IMR-90 (cell line): ENCODE measurements at places on chromosomes 13 and 19. TPM values are rescaled to one million over a fixed set of nuclear protein-coding genes. Genes with fewer than 3 reads are reported as not detected.

DNA sequence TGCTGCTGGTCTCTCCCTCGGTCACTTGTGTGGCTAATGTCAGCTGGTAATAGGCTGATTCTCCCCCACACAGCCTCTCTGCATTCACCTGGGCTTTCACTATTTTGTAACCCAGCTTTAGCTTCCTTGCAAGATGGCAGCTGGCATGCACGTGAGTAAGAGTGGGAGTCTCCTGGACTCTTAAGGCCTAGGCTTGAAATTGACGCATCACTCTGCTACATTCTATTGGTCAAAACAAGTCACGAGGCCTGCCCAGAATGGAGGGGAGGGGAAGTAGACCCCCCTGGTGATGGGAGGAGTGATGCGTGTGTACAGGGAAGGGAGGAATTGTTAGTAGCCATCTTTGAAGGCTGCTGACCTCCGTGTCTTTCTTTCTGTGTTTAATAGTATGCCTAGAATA is 24.9 kb upstream of the PNMA8B start:
- H3K27me3 ChIP-seq = peaks cover 5% of the 10 kb centered on the region
- H3K27ac ChIP-seq = no peak overlapping the region

DNA sequence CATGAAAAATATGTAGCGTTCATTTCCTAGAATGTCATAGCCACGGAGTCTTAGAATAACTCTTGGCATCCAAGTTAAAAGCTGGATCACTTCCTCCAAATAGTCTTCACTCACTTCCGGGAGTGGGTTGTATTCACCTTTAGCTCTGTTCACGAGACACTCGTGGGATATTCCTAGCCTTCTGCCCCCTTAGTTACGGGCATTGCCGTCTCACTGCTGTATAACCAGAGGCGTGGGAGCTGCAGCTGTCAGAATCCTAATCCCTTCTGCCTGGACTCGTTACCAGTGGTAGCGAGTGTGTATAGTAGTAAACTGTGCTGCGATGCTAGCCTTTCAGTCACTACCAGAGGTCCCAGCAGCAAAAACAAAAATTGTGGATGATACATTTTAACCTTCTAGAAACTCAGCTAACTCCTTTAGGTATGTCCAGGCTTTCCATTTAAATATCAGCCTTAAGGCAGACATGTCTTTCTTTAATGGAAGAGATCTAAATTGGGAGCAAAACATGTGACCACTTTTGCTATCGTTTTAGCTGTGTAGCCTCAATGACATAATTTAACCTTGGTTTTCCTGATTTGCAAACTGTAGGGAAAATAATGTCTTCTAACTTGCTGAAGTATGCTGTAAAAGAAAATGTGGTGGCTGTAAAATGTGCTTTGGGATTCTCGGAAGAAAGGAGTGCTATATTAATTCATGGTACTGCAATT is 34.1 kb downstream of the ERCC5 start:
- H3K4me1 ChIP-seq = peaks cover 3% of the 10 kb centered on the region
- H3K27me3 ChIP-seq = no peaks in the 10 kb centered on the region
- H3K27ac ChIP-seq = no peak overlapping the region
- H3K36me3 ChIP-seq = peaks cover 10% of the 10 kb centered on the region
- no peak for DNase-seq

DNA sequence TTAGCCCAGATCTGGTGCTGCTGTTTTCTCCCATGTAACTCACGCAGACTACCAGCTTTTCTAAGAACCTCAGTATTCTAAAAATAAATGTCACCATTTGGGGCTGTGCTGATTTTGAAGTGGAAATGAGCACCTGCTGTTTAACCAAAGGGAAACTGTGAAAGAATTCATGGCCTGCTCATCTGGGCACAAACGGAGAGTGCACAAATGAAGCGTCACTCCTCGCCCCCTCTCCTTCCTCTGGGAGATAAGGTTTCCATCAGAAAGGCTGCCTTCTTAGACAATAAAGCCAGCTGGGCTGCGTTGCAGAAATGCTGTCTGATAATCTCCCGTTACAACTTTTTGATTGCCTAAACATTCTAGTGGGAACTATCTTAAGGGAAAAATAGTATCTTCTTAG is 73.7 kb upstream of the SLC15A1 start:
- H3K27ac ChIP-seq = no peak overlapping the region
- H3K27me3 ChIP-seq = no peaks in the 10 kb centered on the region
- DNase-seq = peak; percentile 15
- peaks cover 2% of the 10 kb centered on the region; the same call in 1 of the 2 replicates for H3K4me1 ChIP-seq

DENND1C gene
- total RNA-seq = not detected in 2 replicates

SLAIN1 gene
- total RNA-seq = under 0.01 and 0.36 TPM in 2 replicates

STOML3 gene
- total RNA-seq = not detected in 2 replicates

CGB2 gene
- total RNA-seq = not detected in 2 replicates

PLIN3 gene
- 246 and 289 TPM in 2 replicates for total RNA-seq

ZNF681 gene
- total RNA-seq = 0.54 and 0.83 TPM in 2 replicates

KLF5 gene
- total RNA-seq = 4.4 and 5.4 TPM in 2 replicates
